ENCODE measurements at places on chromosomes 13 and 19. TPM values are rescaled to one million over a fixed set of nuclear protein-coding genes. Genes with fewer than 3 reads are reported as not detected.
A peak's percentile ranks its signal among the peaks of the same experiment; 100 is the strongest.

GRCh38 chr13:84668637-84669036, 786.4 kb upstream of the SLITRK1 start:
- no peaks in the 10 kb centered on the region for H3K4me1 ChIP-seq
- no peak overlapping the region for H3K4me3 ChIP-seq
- DNase-seq, result no peak

DNA sequence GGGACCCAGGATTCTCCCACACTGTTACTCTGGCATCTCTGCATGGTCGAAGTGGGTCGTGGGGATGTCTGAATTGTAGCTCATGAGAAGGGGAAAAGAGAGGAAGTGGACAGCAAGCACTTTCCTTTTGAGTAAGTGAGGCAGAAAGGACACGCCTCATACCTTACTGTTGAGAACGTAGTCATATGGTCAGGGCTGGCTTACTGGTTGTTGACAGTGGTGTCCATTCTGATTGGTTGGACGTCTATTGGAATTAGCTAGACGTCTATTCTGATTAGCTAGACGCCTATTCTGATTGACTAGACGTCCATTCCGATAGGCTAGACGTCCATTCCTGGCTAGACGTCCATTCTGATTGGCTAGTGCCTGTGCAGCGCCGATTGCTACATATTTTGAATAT, 12.4 kb downstream of the GRIN2D start:
- H3K4me3 ChIP-seq, result no peak overlapping the region
- no peak for DNase-seq
- H3K36me3 ChIP-seq, result peaks cover 5% of the 10 kb centered on the region

GRCh38 chr19:33419788-33420130, 46.2 kb downstream of the CEBPG start:
- no peaks in the 10 kb centered on the region for H3K27me3 ChIP-seq
- no peaks in the 10 kb centered on the region for H3K4me1 ChIP-seq
- H3K27ac ChIP-seq, result no peak overlapping the region

DNA sequence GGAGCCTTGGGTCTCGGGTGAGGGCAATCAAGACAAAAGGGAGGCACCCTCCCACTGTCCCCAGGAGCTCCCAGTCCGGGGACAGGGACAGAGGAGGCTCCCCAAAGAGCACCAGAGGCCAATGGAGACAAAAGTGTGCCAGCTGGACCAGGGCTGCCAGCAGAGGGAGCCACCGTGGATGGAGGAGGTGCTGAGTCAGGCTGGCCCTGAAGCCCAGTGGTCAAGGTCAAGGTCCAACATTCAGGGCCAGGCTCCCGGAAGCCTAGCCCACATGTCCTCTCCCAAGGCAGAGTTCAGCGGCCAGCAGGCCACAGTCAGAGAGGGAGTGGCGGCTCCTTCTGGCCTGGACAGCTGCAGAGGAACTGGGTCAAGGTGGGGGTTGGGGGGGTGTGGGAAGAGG, 8.4 kb downstream of the COL5A3 start:
- H3K4me1 ChIP-seq, result no peaks in the 10 kb centered on the region
- no peak overlapping the region for H3K27ac ChIP-seq
- peaks cover 14% of the 10 kb centered on the region for H3K27me3 ChIP-seq
- no peak overlapping the region for H3K4me3 ChIP-seq

Gene ZNF784
- total RNA-seq, result 6.8 TPM

- H3K4me3 ChIP-seq, result no peak overlapping the region
- H3K4me1 ChIP-seq, result no peaks in the 10 kb centered on the region
- peaks cover 2% of the 10 kb centered on the region for H3K27me3 ChIP-seq
- no peak overlapping the region for H3K27ac ChIP-seq
- no peak for DNase-seq
- no peaks in the 10 kb centered on the region for H3K36me3 ChIP-seq
Measured at GRCh38 chr19:7575434-7576040, 20.1 kb upstream of the CAMSAP3 start.

DNA sequence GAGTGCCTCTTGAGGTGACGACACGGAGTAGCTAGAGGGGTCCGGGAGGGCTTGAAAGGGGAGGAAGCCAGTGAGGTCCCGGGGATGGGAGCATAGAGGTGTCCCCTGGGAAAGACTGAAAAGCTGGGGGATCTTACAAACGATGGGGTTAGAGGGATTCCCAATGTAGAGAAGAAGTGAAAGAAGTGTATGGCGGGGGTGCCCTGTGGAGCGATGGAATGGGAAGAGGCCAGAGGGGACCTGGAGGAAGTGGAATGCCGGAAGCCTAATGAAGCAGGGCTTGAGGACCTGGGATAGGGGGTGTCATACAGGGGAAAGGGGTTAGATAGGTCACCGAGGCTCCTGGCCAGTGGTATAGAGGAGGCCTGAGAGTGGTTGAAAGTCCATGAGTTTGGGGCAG, 580 bp downstream of the AP2A1 start:
- H3K4me1 ChIP-seq, result peaks cover 27% of the 10 kb centered on the region
- no peak for DNase-seq
- H3K27me3 ChIP-seq, result peaks cover 20% of the 10 kb centered on the region
- peaks cover 10% of the 10 kb centered on the region for H3K36me3 ChIP-seq
- H3K27ac ChIP-seq, result peak overlapping the region; percentile 95

- DNase-seq, result no peak
- H3K4me1 ChIP-seq, result peaks cover 16% of the 10 kb centered on the region
- peak overlapping the region; percentile 62 for H3K27ac ChIP-seq
Measured at GRCh38 chr13:50916701-50917184, 7.2 kb downstream of the RNASEH2B start.

DNA sequence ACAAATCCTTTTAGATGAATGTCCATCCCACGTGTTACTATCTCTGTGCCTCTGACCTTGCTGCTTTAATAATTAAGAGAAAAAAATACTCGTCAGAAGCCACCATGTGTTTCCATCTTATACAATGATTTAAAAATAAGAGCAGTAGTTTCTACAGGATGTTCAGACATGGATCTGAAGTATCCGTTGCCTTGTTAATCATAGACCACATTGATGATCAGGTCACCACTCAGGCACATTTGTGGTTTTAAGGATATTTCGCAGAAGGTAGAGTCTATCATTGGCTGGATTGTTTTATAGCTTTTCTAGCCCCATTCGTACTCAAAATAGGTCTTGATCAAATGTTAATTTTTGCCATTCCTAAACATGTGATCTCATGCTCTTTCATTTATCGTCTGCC, 710.0 kb upstream of the ARGLU1 start:
- no peaks in the 10 kb centered on the region for H3K36me3 ChIP-seq
- peaks cover 2% of the 10 kb centered on the region for H3K27me3 ChIP-seq
- H3K27ac ChIP-seq, result no peak overlapping the region
- peaks cover 15% of the 10 kb centered on the region for H3K4me1 ChIP-seq

GRCh38 chr13:114147803-114148520, 15.5 kb upstream of the RASA3 start:
- peaks cover 10% of the 10 kb centered on the region for H3K4me1 ChIP-seq
- H3K4me3 ChIP-seq, result no peak overlapping the region
- no peak overlapping the region for H3K27ac ChIP-seq

Gene PLK5
- 1.1 TPM for total RNA-seq

DNA sequence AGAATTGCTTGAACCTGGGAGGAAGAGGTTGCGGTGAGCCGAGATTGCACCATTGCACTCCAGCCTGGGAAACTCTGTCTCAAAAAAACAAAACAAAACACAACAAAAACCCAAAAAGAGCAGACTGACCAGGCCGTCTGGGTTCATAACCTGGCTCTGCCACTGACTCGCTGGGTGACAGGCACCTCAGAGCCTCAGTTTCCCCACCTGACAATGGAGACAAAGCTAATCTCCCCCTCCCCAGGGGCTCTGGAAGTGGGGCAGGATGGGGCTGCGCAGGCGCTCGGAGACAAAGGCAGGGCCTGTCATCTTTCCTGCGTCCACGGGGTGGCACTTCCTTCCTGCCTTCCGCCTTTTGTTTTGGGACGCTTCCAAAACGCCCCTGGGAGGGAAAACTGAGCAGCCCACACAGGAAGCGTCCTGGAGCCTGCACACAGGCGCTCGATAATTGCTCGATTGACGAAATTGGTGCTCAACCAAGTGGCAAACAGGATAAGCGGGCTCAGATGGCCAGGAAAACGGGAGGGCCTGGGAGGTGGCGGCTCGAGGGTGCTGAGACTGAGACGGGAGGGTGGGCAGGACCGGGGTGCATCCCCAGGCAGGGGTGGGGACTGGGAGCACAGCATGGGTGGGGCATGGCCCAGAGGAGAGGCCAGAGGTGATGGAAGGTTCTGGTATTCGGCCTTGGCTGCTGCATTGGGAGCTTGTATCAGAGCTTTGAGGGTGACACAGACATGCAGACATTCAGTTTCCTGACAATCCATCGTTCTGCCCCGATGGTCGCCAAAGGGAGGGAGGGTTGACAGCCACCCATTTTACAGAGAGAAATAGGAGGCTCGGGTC, 17.8 kb downstream of the SPC24 start:
- peak; percentile 79 for DNase-seq
- peak overlapping the region; percentile 98 for H3K27ac ChIP-seq
- peaks cover 20% of the 10 kb centered on the region for H3K36me3 ChIP-seq
- peaks cover 18% of the 10 kb centered on the region for H3K27me3 ChIP-seq
- H3K4me1 ChIP-seq, result peaks cover 33% of the 10 kb centered on the region
- H3K4me3 ChIP-seq, result no peak overlapping the region

- peaks cover 33% of the 10 kb centered on the region for H3K27me3 ChIP-seq
- H3K4me1 ChIP-seq, result peaks cover 6% of the 10 kb centered on the region
- H3K27ac ChIP-seq, result no peak overlapping the region
- peak overlapping the region; percentile 59 for H3K4me3 ChIP-seq
- no peaks in the 10 kb centered on the region for H3K36me3 ChIP-seq
- DNase-seq, result no peak
Measured at GRCh38 chr19:11478167-11479089, 2.4 kb downstream of the ELAVL3 start.

All from endothelial cell (in vitro differentiated cells).